Aortic smooth muscle cell (primary cell): ENCODE measurements at places on chromosomes 5 and 9. TPM values are rescaled to one million over a fixed set of nuclear protein-coding genes. Genes with fewer than 3 reads are reported as not detected.

F2RL2 gene
- 1.7 and 4.2 TPM in 2 replicates for total RNA-seq

CLINT1 gene
- total RNA-seq = 89.2 and 109 TPM in 2 replicates

CCDC171 gene
- total RNA-seq = 2.4 and 2.9 TPM in 2 replicates

DMRT2 gene
- total RNA-seq = not detected in 2 replicates

SLC46A2 gene
- not detected in 2 replicates for total RNA-seq

FRMD3 gene
- total RNA-seq = 3.7 and 3.9 TPM in 2 replicates

TRIM41 gene
- total RNA-seq = 19.9 and 22.7 TPM in 2 replicates

COL23A1 gene
- not detected in 2 replicates for total RNA-seq

APBA1 gene
- 11.8 and 15.2 TPM in 2 replicates for total RNA-seq

GFPT2 gene
- 1.1 and 13.9 TPM in 2 replicates for total RNA-seq

MRPS30 gene
- total RNA-seq = 53.7 and 63.3 TPM in 2 replicates

ANGPTL2 gene
- 44.6 and 56.7 TPM in 2 replicates for total RNA-seq

RAPGEF6 gene
- 27.6 and 28.9 TPM in 2 replicates for total RNA-seq

TMOD1 gene
- total RNA-seq = 0.79 and 1.9 TPM in 2 replicates

PPP3R2 gene
- not detected in 2 replicates for total RNA-seq

SHOC1 gene
- total RNA-seq = not detected in 2 replicates

TRIO gene
- 99.9 and 131 TPM in 2 replicates for total RNA-seq

PDE8B gene
- total RNA-seq = 0.06 and 0.13 TPM in 2 replicates

IFNA21 gene
- not detected in 2 replicates for total RNA-seq

OR1J2 gene
- total RNA-seq = 0.53 TPM in 1 of 2 replicates, not detected in the other

CARTPT gene
- total RNA-seq = not detected in 2 replicates

AK8 gene
- total RNA-seq = 0.40 and 0.56 TPM in 2 replicates

ENC1 gene
- total RNA-seq = 11.3 and 22.6 TPM in 2 replicates

NUTM2G gene
- not detected in 2 replicates for total RNA-seq

PCDHB9 gene
- total RNA-seq = 0.40 and 0.44 TPM in 2 replicates
